ENCODE measurements at places on chromosomes 16 and 17. TPM values are rescaled to one million over a fixed set of nuclear protein-coding genes. Genes with fewer than 3 reads are reported as not detected.
A peak's percentile ranks its signal among the peaks of the same experiment; 100 is the strongest.

- H3K27me3 ChIP-seq: no peaks in the 10 kb centered on the region
- H3K4me3 ChIP-seq: no peak overlapping the region
- no peaks in the 10 kb centered on the region for H3K36me3 ChIP-seq
- H3K27ac ChIP-seq: no peak overlapping the region
- no peaks in the 10 kb centered on the region for H3K4me1 ChIP-seq
- DNase-seq: no peak
These were observed 18.6 kb upstream of the RNPS1 start for GRCh38 chr16:2286550-2286949.

DNA sequence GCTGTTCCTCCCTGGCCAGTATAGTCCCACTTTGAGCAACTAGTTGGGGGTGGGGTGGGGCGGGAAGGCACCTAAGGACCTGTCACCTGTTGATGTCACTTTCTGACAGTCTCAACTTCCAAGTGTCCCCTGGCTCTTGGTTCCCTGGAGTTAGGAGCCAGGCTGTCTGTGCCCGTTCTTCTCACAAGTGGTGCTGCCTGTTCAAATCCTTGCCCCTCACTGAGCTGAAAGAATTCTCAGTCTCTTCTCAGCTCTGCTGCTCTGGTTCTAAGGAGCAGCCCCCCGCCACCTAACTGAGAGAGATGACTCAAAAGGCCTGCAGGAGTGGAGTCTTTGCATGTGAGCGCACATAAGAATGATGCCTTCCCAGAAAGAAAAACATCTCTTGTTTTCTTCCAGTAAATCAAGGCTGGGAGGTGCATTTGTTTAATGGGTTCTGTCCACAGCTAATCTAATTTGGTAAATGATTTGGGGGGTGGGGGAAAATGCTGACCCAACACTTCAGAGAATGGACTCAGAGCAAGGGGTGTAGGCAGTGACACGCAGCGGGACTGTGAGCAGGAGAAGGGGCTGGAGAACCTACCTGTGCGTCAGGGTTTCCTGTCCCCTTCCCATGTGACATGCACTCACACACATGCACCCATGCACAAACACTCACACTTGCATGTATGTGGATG is 78.2 kb upstream of the NLRP1 start:
- H3K4me1 ChIP-seq: no peaks in the 10 kb centered on the region
- no peaks in the 10 kb centered on the region for H3K36me3 ChIP-seq
- no peak for DNase-seq
- no peak overlapping the region for H3K27ac ChIP-seq
- H3K4me3 ChIP-seq: no peak overlapping the region
- H3K27me3 ChIP-seq: peaks cover 44% of the 10 kb centered on the region

- H3K27me3 ChIP-seq: no peaks in the 10 kb centered on the region
- peaks cover 59% of the 10 kb centered on the region for H3K4me1 ChIP-seq
- DNase-seq: peak; percentile 78
These were observed 6.0 kb upstream of the LPCAT2 start for GRCh38 chr16:55502801-55503366.

DNA sequence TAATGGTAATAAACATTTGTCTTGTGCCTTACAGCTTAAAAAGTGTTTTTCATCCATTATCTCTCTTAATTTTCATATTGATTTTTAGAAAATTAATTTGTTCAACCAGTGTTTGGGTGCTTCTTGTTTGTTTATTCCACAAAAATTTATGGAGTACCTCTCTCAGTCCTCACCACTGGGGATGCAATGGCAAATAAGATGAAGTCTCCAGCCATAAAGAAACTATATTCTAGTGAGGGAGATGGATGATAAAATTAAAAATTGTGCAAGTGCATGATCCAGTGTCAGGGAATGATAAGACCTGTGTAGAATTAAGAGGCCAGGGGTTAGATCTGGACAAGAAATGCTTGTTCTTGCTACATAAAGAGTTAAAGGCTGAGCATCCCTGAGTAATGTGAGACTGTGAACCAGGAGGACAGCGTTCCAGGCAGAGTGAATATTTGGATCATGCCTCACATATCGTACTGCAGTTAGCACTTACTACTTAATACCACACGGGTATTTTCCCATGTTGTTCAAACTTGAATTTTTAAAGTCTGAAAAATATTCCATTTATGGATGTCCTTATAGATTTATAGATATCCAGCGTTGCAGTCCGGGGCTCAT is 535.7 kb upstream of the HSBP1 start:
- no peaks in the 10 kb centered on the region for H3K36me3 ChIP-seq
- H3K4me3 ChIP-seq: no peak overlapping the region
- no peaks in the 10 kb centered on the region for H3K27me3 ChIP-seq
- no peaks in the 10 kb centered on the region for H3K4me1 ChIP-seq
- no peak for DNase-seq

DNA sequence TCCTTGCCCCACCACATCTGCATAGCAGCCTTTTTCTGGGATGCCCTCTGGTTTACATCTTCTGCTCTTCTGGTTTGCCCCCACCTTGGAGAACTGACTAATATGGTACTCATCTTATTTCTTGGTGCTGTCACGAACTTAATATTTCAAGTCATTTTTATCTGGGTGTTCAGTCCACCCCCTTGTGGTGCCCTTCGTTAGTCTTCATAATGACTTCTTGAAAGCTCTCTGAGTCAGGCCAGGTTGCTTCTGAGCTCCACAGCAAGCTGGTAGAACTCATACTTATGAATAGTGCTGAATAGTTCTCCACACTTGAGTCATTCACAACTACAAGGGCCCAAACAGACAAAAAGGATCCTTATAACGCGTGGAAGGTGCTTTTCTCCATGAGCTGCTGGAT is 35.8 kb upstream of the TEKT3 start:
- H3K27me3 ChIP-seq: no peaks in the 10 kb centered on the region
- no peaks in the 10 kb centered on the region for H3K36me3 ChIP-seq
- peak overlapping the region; percentile 34 for H3K27ac ChIP-seq
- H3K4me1 ChIP-seq: no peaks in the 10 kb centered on the region
- no peak for DNase-seq
- no peak overlapping the region for H3K4me3 ChIP-seq

- no peaks in the 10 kb centered on the region for H3K36me3 ChIP-seq
- H3K27me3 ChIP-seq: peaks cover 39% of the 10 kb centered on the region
- H3K4me1 ChIP-seq: no peaks in the 10 kb centered on the region
- H3K27ac ChIP-seq: no peak overlapping the region
- no peak overlapping the region for H3K4me3 ChIP-seq
- DNase-seq: no peak
These were observed 2.5 kb upstream of the FAM20A start for GRCh38 chr17:68603656-68604055.

Gene SPHK1
- polyA plus RNA-seq: 7.7 TPM

Gene TBC1D28
- not detected for polyA plus RNA-seq

Gene MARCHF10
- 0.16 TPM for polyA plus RNA-seq
